ENCODE measurements at places on chromosomes 11 and 22. TPM values are rescaled to one million over a fixed set of nuclear protein-coding genes. Genes with fewer than 3 reads are reported as not detected.

NXPE4 gene
- polyA plus RNA-seq = not detected

NOX4 gene
- 5.1 TPM for polyA plus RNA-seq

DGCR8 gene
- 22.0 TPM for polyA plus RNA-seq

NEFH gene
- polyA plus RNA-seq = 1.6 TPM

PVALB gene
- polyA plus RNA-seq = not detected

APOA4 gene
- not detected for polyA plus RNA-seq

CBLIF gene
- polyA plus RNA-seq = not detected

GRCh38 chr22:47112994-47113852 is 350.8 kb downstream of the TBC1D22A start:
- no peak for DNase-seq

DNA sequence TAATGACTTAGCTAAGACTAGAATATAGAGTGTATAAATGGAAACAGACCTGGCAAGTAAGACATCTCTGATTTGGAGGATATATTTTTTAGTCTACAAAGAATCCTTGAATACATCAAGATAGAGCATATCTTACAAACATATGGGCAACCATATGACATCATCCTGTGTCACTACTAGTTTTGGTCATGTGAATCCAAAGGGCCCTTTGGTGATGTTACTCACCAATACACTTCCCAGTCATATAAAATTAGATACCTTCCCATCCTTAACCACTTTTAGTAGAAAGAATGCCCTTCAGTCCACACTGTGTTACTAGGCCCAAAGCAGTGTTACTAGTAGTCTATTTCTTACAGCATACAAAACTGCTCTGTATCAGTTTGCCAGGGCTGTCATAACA is 31.6 kb downstream of the GRIA4 start:
- DNase-seq = no peak

- no peak for DNase-seq
Observed at GRCh38 chr22:27157666-27158370, 500.4 kb downstream of the MIAT start.

DNA sequence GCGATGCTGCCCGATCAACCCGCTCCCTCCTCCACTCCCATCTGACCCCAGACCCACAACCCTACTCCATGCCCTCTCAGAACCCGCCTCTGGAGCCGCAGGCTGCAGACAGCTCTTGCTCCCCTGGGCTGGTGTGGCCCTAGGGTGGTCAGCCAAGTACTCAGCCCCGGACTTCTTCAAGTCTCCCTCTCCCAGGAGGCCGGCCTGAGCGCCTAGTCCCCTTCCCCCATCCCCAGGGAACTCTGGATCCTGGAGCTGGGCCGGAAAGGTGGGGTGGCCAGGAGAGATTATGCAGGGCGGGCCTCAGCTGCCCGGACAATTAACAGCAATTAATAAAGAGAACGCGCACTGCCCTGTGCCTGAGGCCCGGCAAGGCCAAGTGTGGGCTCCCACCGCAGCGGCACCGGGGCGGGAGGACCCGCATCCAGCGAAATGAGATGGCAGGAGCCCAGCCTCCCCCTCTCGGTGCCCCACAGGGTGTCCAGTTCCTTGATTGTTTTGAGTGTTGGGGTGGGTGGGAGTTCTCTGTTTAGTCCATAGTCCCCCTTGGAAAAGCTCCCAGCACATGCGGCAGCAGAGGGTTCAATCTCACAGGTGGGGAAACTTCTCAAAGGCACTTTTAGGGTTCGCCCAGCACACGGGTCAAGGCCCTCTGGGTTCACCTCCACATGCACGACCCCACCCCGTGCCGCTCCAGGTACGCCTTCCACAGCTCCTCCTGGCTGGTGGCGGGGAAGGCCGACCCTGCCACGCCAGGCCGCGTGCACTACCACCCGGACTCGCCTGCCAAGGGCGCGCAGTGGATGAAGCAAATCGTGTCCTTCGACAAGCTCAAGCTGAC is 3.1 kb downstream of the TBX1 start:
- DNase-seq = no peak

DNA sequence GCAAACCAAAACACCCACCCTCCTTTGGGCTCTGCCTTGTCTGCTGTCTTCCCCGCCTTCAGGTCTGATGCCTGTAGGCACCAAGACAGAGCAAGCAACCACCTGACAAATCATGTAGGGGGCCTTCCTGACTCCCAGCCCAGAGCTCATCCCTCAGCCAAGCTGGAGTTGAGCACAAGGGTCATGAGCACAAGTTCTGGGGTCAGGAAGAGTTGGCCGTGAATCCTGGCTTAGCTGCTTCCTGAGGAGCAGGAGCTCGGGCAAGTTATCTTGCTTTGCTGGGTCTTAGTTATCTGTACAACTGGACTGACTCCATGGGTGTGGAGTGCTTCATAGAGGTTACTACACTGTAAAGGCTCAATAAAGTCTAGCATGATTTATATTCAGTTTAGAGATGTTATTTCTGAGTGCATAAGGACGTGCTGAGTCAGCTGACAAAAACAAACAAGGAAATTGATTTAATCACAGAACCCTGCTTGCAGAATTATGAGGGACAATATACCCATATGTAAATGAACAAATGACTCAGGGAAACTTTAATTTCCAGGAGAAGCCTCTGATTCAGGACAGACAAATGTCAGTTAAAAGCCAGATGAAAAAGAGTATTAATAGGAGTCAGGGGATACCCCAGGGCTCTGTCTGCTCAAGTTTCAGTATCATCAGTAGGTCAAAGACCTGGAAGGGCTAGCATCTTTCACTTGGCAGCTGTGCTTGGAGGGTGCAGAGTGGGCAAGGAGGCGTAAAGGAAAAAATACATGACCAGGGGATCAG is 15.0 kb upstream of the APOA1 start:
- DNase-seq = no peak

DNA sequence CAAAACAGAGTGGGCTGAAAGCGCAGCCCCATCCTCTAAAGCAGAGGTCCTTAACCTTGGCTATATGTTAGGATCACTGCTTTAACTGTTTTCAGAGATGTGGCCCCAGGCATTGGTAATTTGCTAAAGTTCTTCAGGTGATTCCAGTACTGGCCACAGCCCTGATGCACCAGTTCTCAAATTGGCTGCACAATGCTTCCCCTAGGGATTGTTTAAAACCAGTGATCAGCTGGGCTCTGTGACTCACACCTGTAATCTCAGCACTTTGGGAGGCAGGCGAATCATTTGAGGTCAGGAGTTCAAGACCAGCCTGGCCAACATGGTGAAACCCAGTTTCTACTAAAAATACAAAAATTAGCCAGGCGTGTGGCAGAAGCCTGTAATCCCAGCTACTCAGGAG is 8.4 kb upstream of the IRAG1 start:
- DNase-seq = no peak

DNA sequence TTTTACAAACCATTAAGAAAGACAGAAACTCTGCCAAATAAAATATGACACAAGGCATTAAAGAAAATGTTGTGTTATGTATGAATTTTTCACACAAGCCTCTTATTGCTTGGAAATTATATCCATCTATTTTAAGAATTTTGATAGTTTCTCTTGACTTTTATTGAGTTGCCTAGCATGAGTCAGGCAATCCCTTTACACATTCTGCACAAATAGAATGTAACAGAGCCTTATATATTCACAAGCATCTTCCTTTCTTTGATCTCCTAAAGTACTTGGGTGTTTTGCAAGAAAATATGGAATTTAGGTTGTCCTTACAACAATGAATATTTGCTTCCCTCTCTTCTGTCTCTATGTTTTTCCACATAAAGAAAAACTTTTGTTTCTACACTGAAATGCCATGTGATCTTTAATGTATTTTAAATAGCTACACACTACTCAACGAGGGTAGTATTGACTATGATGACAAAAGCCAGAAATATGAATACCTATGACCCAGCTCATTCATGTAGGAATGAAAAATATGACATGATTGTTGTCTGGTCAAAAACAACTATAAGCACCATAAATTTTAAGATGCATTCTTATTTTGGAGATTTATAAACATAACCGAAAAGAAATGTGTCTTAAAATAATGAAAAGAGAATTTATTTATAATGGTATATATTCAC is 398.8 kb downstream of the GUCY1A2 start:
- DNase-seq = no peak

GRCh38 chr22:31128156-31128555 is 5.4 kb downstream of the INPP5J start:
- no peak for DNase-seq

- no peak for DNase-seq
Observed at GRCh38 chr11:128311742-128312719, 275.3 kb downstream of the ETS1 start.

DNA sequence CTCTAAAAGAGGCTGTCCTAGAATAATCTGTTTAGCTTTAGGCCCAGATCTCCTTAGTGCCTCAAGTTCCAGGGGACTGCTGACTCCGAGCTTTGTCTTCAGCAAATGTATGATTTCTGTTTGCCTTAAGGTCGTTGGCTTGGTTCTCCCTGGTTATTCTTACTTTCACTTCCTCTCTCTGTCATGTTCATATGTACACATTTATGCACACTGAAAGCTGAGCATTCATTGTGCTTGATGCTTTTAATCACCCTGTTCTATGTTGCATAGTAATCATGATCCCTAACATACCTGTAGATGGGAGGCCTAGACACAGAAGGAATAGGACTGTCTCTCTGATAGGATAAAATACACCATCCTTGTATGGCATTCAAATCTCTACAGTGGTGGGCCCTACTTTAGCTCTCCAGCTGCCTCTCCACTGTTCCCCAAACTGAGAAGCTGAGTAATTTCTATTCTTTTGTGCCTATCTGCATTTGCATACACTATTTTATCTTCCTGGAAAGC is 7.2 kb downstream of the PPFIBP2 start:
- DNase-seq = no peak

GRCh38 chr11:72007089-72007476 is 8.4 kb downstream of the IL18BP start:
- no peak for DNase-seq

DNA sequence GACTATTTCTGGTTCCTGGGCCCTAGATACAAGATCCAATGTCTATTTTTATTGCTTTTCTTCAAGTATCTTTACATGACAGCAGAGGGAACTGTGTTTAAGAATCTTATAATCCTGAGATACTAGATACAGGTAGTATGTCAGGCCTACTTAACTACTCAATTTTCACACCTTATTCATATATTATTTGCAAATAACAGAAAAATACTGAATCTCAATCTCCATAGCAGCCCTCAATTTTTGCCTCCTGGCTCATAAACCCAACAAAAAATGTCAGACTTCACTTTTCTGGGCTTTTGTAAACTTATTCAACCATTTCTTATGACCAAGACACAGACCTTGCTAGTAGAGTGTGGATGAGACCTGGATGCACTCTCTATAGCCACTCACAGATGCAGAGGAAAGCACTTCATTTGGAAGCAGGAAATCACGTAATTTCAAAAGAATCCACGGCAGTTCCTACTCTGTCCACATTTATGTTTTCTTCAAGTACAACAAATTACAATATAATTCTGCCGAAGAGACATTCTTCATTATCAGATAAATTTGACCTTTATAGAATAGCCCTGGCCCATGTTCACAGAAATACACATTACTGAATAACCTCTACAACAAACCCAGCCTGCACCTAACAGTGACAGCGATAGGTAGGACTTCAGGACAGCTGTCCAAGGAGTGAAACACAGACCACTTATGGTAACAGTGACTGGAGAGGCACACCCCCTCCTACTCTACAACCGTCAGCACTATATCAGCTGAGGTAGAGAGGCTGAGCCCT is 62.0 kb upstream of the YPEL1 start:
- DNase-seq = no peak

GRCh38 chr11:34910817-34911216 is 5.4 kb downstream of the APIP start:
- no peak for DNase-seq

DNA sequence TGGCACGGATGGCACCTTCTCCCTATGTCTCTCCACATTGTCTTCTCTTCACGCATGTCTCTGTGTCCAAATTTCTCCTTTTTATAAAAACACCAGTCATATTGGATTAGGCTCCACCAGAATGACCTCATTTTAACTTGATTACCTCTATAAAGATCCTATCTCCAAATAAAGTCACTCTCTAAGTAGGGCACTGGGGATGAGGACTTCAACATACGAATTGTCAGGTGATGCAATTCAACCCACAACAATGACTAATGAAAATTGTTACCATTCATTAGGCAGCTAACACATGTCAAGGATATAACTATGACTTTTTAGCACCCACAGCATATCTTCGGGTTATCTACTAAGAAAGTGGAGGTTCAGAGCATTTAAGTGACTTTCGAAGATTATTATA is 55.5 kb upstream of the USP47 start:
- DNase-seq = no peak

- DNase-seq = no peak
Observed at GRCh38 chr11:64631675-64632074, 40.7 kb downstream of the SLC22A12 start.

GRCh38 chr22:19965771-19966709 is 24.4 kb upstream of the TXNRD2 start:
- DNase-seq = no peak

DNA sequence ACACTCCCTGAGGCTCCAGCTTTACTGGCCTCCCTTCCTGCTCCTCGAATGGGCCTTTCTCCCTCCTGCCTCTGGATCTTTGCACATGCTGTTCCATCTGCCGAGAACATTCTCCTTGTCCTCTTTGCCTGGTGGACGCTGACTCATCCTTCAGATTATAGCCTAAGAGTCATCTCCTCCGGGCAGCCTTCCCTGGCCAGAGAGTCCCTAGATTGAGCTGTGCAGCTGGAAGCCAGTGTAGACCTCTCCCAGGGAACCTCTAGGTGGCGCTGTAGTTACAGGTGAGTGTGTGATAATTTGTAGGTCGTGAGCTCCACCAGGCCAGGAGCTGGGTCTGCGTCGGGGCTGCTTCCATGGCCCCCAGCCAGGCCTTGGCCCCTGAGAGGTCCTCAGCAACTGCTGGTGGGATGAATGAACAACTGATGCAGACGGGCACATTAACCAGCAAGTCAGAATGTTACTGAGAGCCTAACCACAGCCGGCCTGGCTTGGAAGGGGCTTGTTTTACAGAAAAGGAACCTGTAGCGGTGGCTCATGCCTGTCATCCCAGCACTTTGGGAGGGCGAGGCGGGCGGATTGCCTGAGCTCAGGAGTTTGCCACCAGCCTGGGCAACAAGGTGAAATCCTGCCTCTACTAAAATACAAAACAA is 8.7 kb downstream of the PNPLA5 start:
- DNase-seq = no peak

- DNase-seq = no peak
Observed at GRCh38 chr22:43304831-43305590, 38.2 kb downstream of the SCUBE1 start.

DNA sequence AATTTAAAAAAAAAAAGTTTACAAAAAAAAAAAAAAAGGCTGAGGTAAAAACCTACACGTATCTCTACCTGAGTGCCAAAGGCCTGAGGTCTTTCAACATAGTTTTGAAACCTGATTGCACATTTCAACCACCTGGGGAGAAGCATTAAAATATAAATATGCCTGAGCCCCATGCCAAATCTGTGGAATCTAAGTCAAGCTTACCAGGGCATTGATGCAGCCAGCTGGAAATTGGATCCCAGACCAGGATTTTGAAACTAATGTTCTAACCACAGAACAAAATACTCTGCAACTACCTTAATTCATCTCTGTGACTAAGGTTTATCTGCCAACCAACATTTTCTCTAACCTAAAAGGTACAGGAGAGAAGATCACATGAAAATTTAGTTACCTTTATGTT is 38.8 kb upstream of the CHRNA10 start:
- DNase-seq = no peak

- no peak for DNase-seq
Observed at GRCh38 chr11:117392001-117392690, 64.5 kb downstream of the CEP164 start.
